Activated effector memory CD4-positive, alpha-beta T cell treated with anti-CD3 and anti-CD28 coated beads, Interleukin-2, amount 50 U/mL, for 16 hours (primary cell): ENCODE measurements at places on chromosomes 3 and 15.

- no peak for DNase-seq
Measured at GRCh38 chr15:98422130-98422478, 226.2 kb upstream of the IGF1R start.

DNA sequence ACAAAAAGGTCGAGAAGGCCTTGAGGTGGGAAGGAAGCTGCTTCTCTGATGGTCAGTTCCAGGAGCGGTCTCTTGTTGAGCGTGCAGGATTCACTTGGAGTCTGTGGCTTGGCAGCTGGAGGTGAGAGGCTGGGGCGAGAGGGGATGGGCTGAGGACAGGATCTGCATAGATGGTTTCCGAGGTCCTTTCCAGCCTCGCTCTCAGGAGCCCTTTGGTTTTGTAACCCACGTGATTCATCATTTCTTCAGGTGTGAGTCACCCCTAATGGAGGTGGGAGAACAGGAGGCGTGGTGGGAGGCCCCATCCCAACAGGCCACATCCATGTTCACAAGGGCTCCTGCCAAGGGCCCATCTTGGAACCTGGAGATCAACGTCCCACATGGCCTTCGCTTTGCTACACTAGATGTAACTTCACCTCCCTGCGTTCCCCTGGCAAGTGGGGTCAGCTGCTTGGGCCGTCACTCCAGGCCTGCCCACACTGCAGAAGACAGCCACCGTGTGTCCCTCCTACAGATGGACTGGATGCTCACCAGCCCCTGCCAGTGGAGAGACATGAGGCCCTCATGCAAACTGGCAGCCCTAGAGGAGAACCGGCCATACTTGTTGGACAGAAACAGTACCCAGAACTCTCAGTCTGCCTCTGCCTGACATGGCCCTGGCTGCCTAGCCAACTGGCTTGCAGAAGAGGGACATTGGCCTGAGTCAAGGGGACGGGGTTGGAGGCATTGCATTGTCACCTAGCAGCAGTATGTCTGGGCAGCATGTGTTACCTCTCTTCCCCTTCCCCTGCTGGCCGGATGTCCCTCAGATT is 1.6 kb upstream of the PCSK6 start:
- no peak for DNase-seq

GRCh38 chr3:77042882-77043281 is 3.0 kb downstream of the ROBO2 start:
- DNase-seq: no peak

- DNase-seq: no peak
Measured at GRCh38 chr3:52614689-52615088, 71.0 kb downstream of the PBRM1 start.

- no peak for DNase-seq
Measured at GRCh38 chr15:78853500-78853899, 19.2 kb upstream of the MORF4L1 start.

DNA sequence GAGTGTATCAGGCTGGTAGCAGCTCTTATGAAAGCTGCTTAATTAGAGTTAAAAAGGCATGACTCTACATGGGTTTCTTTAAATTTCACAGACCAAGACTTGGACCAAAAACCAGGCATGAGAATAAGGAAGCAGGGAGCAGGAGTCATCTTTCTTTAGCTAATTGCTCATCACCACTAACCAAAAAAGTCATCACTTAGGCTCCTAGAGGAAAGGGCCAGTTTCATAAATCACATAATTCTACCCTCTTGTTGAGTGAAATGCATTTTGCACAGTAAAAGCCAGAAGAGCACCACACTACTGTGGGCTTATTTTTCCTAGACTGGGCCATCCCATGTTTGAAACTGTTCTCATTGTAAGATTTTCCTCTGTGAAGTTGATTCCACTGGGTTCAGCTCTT is 175.6 kb downstream of the GREM1 start:
- no peak for DNase-seq

DNA sequence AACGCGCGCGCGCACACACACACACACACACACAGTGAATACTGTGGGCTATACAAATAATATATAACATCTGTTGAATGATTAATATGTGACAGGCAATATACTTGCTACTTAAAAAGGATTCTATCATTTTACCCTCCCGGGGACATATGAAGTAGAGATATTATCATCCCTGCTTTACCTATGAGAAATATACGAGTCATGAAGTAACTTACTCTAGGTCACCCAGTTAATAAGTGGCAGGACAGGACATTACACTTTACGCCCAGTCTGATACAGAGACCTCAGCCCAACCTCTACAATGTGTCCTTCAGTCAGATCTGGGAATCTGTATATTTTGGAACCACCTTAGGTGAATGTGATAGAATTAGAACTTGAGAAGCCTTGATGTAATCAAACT is 55.4 kb downstream of the CCDC54 start:
- DNase-seq: no peak

DNA sequence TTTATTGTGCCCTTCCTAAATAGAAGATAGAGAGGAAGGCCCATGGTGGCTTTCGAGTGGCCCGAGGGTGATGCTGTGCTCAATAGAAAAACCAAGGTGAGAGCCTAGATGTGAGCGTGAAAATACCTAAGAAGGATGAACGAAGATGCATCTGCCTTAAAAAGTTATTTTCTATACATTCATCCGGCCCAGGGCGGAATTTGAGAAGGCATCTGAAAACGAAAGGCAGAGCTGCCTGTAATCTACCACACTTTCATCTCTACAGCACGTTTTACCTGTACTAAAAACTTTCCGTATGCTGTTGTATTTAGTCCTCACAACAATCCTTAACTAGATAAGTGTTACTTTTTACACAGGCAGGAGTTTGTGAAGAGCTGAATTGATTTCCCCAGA is 1.4 kb downstream of the DUT start:
- DNase-seq: no peak

GRCh38 chr3:194577986-194578905 is 55.0 kb downstream of the TMEM44 start:
- peak; percentile 76 for DNase-seq

DNA sequence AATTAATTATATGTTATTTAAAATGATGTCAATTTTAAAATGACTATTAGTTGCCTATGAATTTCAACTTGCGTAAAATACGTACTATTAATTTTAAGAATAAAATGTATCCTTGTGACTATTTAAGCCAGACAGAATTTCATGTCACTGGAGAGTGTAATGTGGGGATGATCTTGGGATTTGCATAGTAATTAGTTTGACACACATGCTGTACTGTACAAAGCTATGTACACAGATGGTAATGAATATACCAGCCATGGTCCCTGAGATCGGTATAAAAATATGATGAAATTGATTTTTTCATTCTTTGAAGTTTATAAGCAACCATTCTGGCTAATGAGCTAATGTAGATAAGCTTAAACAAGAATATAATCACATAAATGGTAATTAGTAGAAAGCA is 134.4 kb upstream of the ROBO1 start:
- no peak for DNase-seq

DNA sequence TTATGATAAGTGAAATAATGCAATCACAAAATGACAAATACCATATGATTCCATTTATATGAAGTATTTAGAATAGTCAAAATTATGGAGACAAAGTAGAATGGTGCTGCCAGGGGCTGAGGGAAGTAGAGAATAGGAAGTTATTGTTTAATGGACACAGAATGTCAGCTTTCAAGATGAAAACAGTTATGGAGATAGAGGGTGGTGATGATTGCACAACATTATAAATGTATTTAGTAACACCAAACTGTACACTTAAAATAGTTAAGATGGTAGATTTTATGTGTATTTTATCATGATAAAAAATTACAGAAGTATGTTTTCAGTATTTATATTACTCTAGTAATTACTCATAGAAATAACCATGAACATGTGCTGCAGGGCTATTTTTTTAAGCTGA is 100.8 kb upstream of the AZI2 start:
- DNase-seq: no peak

GRCh38 chr15:84715441-84716035 is 401 bp downstream of the SEC11A start:
- peak; percentile 83 for DNase-seq

GRCh38 chr3:188417271-188417696 is 263.3 kb downstream of the LPP start:
- no peak for DNase-seq

DNA sequence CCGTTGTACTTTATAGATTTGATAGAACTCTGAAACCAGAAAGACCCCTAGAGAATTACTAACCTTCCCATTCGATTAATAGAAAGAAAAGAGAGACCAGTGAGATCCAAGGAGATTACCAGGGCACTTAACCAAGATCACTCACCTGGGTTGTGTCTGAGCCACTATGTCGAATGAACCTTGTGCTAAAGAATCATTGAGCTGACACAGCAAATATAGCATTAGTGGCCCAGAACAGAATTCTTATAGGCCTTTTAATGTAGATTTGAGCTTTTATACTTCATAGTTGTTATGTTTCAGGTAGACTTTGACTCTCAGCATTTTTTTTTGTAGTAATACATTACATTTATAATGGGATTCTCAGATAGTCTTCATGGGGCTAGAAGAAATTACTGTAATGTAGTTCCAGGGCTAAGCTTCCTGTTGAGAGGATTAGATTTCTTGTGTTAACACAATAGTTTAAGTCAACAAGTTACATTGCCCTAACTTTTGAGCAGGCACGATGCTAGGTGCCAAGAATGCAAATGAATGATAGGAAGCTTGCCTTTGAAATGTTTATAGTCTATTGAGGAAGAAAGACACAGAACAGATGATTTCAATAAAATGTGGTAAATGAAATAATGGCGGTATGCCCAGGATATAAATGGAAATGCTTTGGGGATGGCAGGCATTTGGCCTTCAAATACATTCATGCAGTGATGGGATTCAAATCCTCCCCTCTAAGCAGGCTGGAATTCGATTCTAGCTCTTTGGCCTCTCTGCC is 24.4 kb upstream of the ABHD10 start:
- DNase-seq: no peak

GRCh38 chr3:12025584-12025983 is 21.4 kb downstream of the SYN2 start:
- DNase-seq: no peak

- no peak for DNase-seq
Measured at GRCh38 chr3:46898321-46899150, 21.0 kb downstream of the PTH1R start.

- DNase-seq: no peak
Measured at GRCh38 chr3:18246336-18247060, 178.6 kb downstream of the SATB1 start.

- DNase-seq: no peak
Measured at GRCh38 chr3:54357301-54357700, 234.9 kb downstream of the CACNA2D3 start.

DNA sequence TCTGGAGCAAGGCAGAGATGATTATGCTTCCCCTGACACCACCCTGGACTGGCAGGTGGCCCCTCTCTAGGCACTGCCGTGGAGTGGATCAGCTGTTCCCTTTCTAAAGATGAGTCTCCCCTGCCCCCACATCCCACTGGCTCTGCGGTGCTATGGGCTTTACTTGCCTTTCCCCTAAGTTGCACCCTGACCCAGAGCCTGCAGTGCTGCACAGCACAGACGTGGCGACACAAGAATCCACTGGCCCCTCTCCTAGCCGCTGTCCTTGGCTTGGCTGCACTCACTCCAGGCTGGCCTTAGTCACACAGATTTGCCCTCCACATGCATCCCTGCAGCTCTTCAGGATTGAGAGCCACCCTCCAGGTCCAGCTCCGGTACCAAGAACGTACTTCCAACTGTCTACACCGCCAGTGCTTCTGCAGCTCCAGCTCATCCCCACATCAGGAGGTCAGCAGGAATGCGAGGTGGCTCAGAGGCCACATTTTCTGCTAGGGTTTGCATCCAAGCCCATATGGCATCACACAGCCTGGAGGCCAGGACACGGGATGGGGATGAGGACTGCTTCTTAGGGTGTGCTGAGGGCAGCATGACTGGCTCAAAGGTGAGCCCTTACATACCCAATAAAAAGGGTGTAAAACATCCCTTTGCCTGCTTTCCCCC is 82.4 kb upstream of the RASGRF1 start:
- DNase-seq: no peak

- no peak for DNase-seq
Measured at GRCh38 chr15:82135638-82136037, 89.8 kb upstream of the MEX3B start.

GRCh38 chr15:44157679-44158078 is 37.4 kb downstream of the FRMD5 start:
- no peak for DNase-seq

- no peak for DNase-seq
Measured at GRCh38 chr3:140905559-140905958, 36.1 kb upstream of the SLC25A36 start.

GRCh38 chr15:65310431-65311137 is 6.1 kb downstream of the RNU5B-1 start:
- no peak for DNase-seq

DNA sequence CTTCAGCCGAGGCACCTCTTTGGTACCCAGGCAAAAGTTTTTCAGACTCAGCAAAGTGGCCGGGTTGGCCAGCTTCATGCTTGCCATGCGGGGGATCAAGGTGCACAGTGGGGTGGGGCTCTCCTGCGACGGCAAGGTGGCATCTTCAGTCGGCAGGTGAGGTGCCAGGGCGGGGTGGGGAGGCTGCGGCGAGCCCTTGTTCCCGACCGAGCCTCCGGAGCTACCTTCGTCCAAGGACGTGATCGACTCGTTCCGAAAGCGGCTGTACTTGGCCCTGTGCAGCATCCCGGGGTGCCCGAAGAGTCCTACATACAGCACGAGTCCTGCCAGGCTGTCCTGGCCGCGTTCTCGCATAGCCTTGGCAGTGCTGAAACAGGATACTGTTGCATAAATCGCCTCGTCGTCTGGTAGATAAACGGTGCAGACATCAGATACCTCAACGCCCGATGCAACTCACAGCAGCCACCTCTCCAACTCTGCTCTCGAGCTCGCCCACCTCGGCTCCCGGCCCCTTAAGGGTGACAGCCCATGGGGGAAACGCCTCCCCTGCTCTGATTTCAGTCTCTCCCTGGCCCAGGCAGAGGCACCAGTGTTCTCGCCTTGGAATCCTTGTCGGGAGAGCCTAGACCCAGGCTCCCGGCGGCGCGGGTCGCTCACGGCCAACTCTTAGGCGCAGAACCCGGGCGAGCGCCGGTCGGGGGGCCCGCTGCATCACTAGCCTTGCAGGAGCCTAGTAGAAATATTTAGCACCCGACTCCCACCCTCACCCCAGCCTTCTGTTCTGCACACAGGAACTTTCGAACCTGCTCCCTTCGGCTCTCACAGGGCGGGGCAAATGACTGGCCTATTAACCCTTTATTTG is 826 bp downstream of the SHC4 start:
- no peak for DNase-seq

DNA sequence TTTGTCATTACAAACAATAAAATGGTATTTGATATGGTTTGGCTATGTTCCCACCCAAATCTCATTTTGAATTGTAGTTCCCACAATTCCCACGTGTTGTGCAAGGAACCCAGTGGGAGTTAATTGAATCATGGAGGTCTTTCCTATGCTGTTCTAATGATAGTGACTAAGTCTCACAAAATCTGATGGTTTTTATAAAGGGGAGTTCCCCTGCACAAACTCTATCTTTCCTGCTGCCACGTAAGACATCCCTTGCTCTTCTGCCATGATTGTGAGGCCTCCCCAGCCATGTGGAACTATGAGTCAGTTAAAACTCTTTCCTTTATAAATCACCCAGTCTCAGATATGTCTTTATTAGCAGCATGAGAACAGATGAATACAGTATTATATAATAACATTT is 15.4 kb upstream of the AADAC start:
- no peak for DNase-seq

- peak; percentile 63 for DNase-seq
Measured at GRCh38 chr3:108662142-108662738, 72.7 kb downstream of the DZIP3 start.

- no peak for DNase-seq
Measured at GRCh38 chr3:110526777-110527727, 544.6 kb upstream of the NECTIN3 start.

GRCh38 chr15:45664451-45664850 is 29.6 kb downstream of the SQOR start:
- DNase-seq: no peak
